Left renal cortex interstitium (tissue), 4 donors: ENCODE measurements at places on chromosomes 11 and 22.

DNA sequence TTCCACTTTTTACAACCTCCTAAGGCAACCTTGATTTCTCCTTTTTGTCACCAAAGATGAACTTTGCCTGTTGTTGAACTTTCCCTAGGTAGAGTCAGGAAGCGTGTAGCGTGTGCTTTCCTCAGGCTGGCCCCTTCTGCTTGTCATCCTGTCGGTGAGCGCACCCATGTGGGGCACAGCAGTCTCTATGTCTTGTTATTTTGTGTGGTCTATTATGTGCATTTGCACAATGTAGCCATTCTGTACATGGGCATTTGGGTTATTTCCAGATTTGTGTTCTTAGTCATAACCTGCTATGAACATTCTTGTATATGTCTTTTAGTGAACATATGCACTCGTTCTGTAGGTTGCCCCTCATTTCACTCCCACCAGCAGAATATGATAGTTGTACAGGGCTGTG lies 34.9 kb downstream of the CABIN1 start:
- DNase-seq, result no peak

GRCh38 chr11:31246451-31247165 lies 122.9 kb downstream of the DCDC1 start:
- no peak for DNase-seq

DNA sequence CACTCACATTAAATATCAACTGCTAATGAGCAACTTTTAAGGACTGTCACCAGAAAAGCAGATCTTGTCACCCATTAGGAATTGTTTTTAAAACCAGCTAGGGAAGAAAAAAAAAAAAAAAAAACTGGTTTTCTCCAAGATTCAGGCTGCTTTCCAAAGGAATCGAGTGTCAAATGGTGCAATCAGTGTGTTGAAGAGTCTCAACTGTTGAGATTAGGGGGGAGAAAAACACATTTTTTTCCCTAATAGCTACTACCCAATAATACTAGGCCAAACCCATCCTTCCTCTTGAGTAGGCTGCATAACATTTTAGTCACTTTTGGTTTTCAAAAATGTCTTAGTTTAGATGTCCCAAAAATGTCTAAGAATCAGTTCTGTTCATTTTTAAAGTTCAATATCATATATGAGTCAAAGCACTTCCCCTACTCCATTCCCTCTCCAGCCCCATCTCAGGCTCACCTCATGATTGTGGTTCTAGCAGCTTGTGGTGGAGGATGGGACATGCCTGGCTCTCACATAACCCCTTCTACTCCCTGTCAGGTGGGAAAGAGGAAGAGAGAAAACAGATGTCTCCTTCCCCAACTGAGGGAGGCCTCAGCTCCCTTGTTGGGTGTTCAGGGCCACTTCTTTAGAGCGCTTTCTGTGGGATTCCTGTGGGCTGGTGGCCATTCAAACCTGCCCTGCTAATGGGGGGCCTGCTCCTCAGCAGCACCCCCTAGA lies 193.6 kb downstream of the CWF19L2 start:
- no peak for DNase-seq

GRCh38 chr22:41863472-41863871 lies 30.6 kb downstream of the SREBF2 start:
- no peak for DNase-seq

DNA sequence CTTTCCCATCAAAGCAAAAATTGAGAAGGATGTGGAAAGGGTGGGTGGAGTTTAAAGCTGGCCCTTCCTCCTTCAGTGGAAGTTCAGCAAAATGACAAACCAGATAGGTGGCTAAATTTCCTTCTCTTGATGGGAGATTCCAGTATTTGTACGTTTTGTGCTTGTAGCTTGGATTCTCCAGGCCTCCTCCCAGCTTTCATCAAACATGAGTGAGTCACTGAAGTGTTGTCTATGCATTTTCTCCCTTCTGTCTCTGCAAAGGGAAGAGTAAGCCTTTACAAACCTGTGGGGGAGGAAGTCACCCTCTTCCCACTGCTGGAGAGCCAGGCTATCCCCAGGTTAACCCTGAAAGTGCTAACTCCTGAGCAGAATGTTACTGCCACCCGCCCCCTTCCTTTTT lies 6.4 kb downstream of the MARK2 start:
- no peak for DNase-seq

DNA sequence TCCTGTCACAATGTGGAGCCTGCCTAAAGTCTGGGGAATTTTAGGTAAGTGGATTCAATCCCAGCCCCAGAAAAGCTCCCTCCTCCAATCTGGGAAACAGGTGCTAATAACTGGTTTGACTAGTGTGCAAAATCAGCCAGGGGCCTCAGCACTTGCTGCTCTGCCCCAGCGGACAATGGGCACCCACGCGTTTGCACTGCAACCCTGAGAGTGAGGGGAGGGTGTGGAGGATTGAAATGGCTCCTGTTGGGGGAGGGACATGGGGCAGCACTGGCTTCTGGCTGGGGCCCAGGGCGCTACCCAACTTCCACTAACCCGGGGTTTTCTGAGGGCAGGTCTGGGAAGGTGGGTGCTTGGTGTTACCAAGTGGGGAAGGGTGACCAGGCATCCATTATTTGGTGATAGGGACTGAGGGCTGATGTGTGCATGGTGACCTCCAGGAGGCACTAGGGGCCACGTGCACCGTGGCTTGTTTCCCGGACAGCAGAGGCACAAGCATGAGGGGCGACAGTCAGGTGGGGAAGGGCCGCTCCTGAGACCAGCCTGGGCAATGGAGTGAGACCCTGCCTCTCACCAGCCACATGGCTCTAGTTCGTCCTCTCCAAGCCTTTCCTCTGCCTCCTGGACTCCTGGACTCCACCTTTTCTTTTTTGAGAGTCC lies 4.3 kb upstream of the PNPLA5 start:
- DNase-seq, result no peak

DNA sequence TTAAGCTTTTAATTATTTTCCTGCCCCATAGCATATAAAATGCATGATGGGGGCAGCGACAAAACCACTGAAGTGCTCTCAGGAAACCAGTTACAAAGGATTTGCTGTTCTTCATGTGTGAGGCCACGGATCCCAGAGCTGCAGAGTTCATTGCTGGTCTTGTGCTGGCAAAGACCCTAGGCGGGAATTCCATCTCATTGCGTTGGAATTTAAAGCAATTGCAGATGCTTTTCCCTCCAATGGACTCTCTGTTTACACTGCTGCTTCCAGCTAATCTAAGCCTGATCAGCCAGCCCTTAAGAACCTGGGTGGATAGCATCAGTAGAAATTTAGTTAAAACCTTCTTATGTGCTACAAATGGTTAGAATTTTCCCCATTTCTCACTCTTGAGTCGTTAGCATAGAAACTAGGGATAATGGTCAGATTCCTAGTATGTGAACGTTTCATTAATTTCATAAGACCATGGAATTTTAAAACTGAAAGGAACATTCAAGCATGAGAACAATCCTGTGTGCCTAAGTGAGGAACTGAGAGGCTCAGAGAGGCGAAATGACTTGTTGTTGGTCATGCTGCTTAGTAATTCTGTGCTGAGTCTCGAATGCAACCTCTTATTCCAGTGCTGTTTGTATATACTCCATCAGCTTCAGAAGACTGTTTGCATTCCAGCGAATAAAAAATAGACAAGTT lies 36.1 kb upstream of the ADSL start:
- no peak for DNase-seq

DNA sequence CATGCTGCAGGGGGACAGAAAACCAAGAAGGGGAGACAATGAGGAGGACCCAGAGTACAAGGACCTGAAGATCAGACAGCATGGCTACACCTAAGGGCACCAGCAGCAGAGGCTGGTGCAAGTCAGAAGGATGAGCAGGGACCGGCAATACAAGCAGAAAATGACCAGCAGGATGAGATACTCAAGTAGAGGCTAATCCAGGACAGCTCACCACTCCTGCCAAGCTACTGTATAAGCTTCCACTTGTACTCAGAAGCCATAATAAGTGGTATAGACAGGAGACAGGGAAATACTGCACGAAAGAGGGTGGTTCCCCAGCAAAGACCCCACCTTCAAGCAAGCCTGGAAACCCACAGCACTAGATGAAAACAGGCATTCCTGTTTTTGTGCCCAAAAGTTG lies 138.7 kb upstream of the ZC3H12C start:
- no peak for DNase-seq

DNA sequence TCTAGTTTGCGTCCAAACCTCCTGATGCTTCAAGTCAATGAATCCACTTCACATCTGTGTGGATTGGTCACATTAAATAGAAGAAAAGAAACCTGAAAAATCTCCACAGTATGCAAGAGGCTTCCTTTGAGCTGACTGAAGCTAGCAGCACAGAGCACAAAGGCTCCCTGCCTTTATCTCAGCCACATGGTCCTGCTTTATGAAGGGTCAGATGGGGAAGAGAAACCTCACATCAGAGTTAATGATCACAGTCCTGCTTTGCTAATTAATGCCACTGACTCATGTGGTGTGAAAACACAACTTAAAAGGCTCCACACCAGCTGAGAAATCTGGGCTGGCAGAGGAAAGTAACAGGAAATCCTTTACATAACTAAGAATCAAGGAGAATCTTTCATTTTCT lies 1291.0 kb downstream of the LRRC4C start:
- DNase-seq, result no peak
